ENCODE measurements at places on chromosomes 16 and 17.
A peak's percentile ranks its signal among the peaks of the same experiment; 100 is the strongest.

GRCh38 chr16:54180421-54181359 is 105.9 kb downstream of the IRX3 start:
- DNase-seq, result no peak

GRCh38 chr16:2839650-2840450 is 9.7 kb downstream of the ZG16B start:
- DNase-seq, result peak; percentile 42

GRCh38 chr16:73951481-73951880 is 345.1 kb upstream of the PSMD7 start:
- peak; percentile 6 for DNase-seq

DNA sequence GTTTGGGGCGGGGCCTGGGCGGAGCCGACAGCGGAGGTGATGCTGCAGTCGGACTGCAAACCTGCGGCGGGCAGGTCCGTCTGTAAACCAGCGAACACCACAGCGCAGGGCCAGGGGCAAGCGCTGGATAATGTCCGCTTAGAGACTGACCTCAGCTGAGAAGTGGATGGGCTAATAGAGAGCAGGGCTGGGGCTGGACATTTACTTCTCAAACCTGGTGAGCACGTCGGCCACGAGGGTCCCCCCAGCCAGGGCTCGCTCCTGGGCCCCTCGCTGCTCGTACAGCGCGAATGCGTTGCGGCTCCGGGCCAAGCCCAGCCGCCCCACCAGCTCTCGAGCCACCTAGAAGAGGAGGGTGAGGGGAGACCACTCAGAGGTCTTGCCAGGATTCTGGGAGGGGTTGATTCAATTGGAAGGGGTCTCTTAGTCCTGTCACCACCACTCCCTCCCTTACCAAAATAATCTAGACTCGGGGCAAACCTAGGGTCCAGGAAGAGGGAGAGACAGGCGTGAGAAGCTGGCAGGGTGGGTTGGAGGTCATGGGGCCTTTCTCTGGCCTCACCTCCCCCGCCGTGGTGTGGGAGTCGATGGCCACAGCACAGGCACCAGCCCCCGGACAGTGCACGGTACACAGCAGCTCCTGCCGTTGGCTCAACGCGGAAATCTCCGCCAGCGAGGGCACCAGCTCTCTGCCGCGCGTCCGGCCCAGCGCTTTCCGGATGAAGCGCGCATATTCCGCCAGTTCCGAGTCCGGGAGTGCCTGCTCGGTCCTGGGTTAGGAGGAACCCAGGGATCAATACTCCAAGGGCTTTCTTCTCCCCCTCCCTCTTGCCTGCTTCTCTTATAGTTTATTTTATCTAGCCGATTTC is 5.8 kb downstream of the PLEKHH3 start:
- DNase-seq, result peak; percentile 76

DNA sequence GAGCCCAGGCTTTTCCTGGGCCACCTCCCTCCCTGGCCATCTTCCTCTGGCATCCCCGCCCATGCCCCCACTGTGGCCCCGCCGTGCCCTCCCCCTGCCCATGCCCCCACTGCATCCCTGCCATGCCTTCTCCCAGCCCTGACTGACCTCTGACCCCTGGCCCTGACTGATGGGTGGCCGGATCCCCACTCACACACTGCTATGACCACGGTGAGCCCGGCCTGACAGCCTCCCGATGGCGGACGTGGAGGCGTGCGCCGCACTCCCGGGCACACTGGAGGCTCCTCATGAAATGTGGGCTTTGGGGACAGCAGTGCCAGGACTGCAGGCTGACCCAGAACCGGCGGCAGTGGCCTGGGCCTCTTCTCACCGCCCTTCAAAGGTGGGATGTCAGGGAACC is 10.6 kb upstream of the C1QTNF8 start:
- no peak for DNase-seq

DNA sequence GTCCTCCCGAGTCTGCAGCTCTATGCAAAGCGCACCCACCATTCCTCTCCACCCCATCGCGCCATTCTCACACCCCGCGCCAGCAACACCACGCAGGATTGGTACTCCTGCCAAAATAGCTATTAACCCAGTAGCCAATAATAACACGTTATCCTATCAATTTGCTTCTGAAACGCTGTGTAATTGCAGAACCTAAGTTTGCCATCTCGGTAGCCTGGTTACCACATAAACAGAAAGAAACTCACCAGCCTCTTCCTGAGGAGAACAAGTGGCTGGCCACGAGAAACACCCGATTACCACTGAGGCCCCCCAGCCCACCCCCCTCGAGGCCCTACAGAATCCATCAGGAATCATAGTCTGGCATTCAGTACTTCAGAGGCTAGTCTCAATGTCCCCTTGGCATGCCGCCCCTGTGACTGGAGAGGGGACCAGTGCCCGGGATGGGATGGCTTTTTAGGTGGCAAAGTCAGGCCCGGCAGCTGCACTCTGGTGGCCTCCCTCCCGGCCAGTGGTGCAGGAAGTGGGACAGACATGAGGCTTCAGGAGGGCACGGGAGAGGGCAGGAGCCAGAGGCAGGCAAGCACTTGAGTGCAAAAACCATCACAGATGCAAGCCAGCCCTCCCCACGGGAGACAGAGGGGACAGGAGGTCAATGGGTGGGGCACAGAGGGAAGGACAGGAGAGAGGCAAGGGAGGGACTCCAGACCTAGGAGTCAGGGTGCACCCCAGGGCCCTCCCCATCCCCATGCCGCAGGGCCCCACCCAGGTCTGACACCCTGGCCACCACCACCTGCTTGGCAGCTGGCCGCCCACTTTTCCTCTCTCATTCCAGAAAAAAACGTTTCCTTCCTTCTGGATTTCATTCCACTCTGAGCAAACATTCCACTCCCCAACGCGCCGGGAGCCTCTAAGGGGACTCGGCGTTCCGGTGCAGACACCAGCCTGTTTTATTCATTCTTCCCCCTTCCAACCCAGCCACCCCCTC is 192.5 kb downstream of the ZNF423 start:
- DNase-seq, result peak; percentile 46

- no peak for DNase-seq
Measured at GRCh38 chr17:67659028-67659427, 58.7 kb upstream of the NOL11 start.

- DNase-seq, result no peak
Measured at GRCh38 chr17:21164216-21164615, 37.5 kb downstream of the DHRS7B start.

- peak; percentile 98 for DNase-seq
Measured at GRCh38 chr17:1186923-1187771, 7.4 kb upstream of the ABR start.

DNA sequence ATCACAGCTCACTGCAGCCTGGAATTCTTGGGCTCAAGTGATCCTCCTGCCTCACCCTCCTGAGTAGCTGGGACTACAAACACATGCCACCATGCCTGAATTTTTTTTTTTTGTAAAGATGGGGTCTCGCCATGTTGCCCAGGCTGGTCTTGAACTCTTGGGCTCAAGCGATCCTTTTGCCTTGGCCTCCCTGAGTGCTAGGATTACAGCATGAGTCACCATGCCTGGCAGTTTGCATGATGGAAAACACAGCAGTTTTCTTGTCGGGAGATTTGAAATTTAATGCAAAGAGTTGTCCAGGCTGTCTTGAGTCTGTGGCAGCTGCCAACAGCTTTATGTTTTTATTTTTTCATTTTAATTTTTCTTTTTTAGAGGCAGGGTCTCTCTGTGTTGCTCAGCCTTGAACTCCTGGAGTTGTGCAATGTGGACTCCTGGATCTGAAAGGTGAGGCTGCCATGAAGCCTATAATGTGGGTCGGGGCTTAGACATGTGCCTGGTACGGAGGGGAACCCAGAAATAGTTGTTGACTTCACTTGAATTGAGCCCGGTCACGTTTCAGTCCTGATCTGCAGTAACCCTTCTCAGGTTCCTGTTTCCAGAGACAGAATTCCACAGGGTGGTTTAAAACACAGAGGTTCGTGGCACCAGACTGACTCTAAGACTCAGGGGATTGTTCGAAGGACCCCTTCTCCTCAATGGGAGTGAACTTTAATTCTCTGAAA is 18.7 kb downstream of the CD300A start:
- no peak for DNase-seq

DNA sequence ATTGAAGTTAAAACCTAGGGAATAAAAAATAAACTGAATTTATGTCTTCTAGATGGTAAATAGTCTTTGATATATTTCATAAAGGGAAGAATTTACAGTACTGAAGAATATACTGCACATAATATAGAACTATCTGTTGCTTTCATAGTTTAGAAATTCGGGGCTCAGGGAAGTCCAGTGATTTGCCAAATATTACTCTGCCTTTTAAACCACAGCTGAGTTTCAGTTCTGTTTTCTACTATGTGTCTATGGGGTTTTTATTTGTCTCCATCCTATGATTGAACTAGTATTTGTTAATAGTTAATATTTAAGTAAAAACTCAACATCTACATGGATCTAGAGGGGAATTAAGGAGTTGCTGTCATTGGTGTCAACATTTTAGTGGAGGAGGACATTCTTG is 715.0 kb upstream of the CDH8 start:
- DNase-seq, result no peak

GRCh38 chr17:27216836-27217235 is 77.1 kb upstream of the WSB1 start:
- no peak for DNase-seq

DNA sequence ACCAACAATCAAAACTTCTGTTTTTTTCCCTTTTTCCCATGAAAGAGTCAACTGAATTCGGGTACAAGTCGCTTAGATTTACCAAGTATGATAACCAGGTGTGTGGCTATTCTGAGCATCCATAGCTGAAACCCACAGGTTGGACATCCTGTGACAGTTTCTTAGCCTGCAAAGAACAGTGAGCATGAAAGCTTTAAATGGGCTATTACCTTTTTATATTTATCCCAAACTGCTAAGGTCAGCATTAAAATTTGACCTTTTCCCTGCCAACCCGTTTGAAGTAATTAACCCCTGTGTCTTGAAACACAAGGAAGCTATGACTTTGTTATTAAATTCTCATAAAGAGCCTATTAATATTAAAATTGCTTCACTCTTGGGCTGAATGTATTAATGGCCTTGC is 1065.0 kb upstream of the RBFOX1 start:
- DNase-seq, result no peak

DNA sequence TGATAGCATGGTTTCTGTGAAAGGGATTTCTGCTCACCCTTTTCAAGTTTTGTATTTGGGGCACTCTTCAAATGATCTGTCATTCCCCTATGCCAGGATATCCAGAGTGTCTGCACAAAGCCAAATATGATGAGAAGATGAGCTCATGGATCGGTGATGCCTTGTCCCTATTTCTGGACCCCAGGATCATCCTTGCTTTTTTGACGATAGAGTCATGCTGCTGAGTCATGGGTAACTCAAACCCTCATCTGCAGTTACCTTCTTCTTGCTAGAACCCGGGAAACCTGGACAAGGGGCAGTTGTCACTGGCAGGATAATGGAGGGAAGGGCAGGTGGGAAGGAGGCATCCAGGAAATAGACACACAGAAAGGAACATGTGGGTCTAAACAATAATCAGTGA is 17.8 kb upstream of the MAPT start:
- no peak for DNase-seq

DNA sequence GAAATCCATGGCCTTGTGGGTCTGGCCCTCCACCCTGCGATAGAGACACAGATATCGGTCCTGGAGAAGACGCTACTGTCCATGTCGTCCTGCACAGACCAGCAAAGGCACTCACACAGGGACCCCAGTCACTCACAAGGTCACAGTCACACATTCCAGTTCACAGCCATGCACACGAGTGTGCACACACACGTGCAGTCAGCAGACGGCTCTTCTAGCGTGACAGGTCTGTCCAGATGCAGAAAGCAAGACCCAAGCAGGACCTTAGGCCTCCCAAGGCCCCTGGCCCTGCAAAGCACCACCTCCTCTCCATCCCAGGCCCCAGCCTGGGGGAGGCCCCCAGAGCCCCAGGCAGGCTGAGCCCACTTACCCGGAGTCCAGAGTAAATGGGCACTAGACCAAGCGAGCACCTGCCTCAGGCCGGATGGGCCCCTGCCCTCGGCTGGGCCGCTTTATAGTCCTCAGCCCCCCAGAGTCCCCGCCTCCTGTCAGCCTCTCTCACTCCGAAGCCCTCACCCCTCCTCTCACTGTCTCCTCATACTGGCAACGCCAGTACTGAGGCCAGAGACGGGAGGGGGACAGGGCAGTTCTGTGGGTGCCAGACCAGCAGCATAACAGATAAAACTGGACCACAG is at the start of gene PPY:
TSS of gene PPY (minus strand) at position 426 of the 635 bp plus-strand sequence. CDS start 822 bp downstream, outside the sequence.
- DNase-seq, result no peak

- DNase-seq, result no peak
Measured at GRCh38 chr17:16923904-16924695, 47.8 kb downstream of the TNFRSF13B start.

DNA sequence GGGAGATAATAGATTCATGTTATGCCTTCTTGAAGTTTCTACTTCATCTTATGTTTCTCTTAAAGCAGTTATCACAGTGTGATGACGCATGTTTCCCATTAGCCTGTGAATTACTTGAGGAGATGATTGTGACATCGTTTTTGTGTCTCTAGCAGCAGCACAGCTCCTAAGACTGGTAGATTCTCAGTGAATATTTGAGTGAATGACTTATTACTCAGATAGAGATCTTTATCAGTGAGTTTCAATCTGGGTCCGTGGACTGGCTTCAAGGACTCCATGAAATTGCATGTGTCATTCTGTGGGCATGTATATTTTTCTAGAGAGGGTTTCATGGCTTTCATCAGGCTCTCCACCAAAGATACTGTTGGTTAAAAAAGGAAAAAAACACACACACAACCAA is 29.9 kb downstream of the YPEL2 start:
- DNase-seq, result no peak

DNA sequence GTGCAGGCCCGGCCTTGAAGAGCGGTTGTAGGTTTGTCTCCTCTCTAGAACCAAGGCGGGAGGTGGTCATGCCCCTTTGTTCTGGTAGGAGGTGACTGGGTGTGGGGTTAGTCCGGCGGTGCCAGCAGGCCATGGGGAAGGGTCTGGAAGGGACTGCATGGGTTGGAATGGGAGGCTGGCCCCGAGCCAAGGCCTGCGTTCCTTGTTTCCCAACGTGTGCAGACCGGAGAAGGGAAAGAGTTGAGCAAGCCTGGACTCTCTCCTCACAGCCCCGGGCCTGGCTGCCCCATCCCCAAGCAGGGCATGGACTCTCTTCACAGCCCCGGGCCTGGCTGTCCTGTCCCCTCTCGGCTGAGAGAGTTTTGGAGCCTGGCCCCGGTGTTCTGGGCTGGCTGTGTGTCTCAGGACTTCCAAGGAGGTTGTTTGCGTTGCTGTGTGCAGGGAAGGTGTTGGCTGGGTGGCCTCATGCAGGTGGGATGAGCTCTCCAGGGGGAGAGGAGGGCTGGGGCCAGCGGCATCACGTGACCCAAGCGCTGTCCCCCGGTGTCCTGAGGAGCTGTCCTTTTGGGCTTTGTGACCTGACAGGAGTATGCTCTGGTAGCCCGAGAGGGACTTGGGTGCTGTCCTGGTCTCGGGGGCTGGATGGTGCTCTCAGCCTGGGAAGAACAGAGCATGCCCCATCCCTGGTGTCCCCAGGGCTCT is 2.6 kb downstream of the CACNA1H start:
- DNase-seq, result no peak

- DNase-seq, result no peak
Measured at GRCh38 chr17:81437191-81437651, 42.0 kb downstream of the BAHCC1 start.

All from posterior cingulate gyrus (tissue), 11 donors.